ENCODE measurements at places on chromosomes 11 and 22.
A peak's percentile ranks its signal among the peaks of the same experiment; 100 is the strongest.

DNA sequence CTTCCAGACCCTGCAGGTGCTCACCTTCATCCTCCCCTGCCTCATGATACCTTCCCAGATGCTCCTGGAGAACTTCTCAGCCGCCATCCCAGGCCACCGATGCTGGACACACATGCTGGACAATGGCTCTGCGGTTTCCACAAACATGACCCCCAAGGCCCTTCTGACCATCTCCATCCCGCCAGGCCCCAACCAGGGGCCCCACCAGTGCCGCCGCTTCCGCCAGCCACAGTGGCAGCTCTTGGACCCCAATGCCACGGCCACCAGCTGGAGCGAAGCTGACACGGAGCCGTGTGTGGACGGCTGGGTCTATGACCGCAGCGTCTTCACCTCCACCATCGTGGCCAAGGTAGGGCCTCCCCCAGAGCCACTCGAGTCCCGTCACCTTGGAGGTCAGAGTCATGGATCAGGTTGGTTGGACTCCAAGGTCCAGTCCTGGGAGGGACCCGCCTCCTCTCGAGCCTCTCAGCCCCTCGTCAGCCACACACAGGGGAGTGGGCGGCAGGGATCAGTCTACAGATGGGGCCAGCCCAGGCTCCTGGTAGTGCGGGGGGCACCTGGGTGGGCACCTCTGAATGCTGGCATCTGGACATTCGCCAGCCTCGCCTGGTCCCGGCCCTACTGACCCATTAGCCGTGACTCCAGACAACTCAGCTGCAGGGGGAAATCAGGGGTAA lies 34.8 kb upstream of the SLC22A12 start:
- DNase-seq = no peak

DNA sequence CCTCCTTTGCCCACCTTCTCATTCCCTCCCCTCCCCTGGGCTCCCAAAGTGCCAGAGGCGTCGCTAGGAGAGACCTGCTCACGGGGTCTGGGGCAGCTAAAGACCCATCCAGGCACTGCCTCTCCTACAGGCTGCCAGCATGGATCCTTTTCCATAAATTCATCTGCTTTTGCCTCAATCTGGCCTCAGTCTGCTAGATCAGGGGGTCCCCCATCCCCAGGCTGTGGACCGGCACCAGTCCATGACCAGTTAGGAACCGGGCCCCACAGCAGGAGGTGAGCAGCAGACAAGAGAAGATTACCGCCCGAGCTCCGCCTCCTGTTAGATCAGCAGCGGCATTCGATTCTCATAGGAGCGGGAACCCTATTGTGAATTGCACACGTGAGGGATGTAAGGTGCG lies 12.3 kb downstream of the LTO1 start:
- no peak for DNase-seq

DNA sequence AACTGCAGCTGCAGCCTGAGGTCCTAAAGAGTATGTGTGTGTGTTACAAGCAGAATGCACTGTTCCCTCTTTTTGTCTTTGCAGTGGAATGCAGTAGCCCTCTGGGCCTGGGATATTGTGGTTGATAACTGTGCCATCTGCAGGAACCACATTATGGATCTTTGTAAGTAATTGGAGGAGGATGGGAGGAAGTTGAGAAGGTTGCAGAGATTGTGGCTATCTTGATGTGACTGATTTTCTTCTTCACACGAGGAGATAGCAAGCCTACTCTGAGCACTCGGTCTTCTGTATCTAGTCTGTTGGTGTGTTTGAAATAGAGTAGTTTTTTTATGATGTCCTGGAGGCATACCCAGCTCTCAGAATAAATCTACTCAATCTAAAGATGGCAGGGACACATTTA lies 2.3 kb downstream of the RBX1 start:
- no peak for DNase-seq

DNA sequence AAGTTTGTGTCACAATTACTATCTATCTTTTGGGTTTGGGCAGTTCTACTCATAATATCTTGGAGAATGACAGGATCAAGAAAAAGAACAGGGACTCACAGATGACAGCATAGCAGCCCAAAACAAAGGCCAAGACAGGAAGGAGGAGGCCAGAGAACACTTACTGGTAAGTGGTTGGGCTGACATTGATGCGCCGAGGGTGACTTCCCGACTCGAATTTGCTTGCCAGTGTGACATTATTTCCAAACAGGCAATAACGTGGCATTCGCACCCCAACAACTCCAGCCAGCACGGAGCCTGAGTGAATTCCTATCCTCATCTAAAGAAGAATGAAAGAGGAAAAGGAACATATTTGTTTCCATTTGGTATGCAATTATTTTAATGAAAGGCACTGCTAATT lies 309.9 kb downstream of the GUCY1A2 start:
- no peak for DNase-seq

- no peak for DNase-seq
These were observed 23.7 kb downstream of the USP47 start for GRCh38 chr11:11865449-11865848.

GRCh38 chr11:35477901-35478300 lies 47.5 kb downstream of the PAMR1 start:
- DNase-seq = no peak

- peak; percentile 7 for DNase-seq
These were observed at the start of gene TESMIN for GRCh38 chr11:68751331-68751856. TESMIN (minus strand) TSS chr11:68751520; CDS start chr11:68750660, 860 bp downstream.

- DNase-seq = no peak
These were observed 959 bp upstream of the GP1BB start for GRCh38 chr22:19722178-19722981.

DNA sequence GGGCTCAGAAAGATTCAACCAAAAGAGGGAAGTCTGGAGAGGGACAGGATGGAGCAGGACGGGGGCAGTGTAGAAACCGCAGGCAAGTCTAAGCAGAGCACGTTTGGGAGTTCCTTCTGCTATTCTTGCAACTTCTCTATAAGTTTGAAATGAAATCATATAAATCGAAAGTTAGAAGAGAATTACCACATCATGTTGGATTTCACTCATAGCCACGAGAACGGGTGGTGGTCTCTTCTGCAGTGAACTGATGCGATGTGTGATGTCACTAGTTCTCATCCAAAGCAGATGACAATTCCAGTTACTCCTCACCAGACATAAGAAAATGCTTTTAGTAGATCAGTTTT lies 36.0 kb downstream of the KCNQ1 start:
- DNase-seq = no peak

- DNase-seq = peak; percentile 73
These were observed 20.3 kb downstream of the FAM118B start for GRCh38 chr11:126231725-126232459.

DNA sequence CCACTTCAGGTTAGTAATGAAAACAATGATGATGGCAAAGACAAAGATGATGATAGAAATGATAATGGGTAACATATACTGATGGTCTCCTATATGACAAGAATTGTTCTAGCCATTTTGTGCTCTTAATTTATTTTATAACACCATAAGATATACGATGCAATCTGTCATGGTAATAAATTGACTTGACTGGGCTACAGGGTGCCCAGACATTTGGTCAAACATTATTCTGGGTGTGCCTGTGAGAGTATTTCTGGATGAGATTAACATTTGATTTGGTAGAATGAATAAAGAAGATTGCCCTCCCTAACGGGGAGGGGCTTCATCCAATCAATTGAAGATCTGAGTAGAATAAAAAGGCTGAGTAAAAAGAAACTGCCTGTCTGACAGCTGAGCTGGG lies 237.3 kb downstream of the LARGE1 start:
- no peak for DNase-seq

DNA sequence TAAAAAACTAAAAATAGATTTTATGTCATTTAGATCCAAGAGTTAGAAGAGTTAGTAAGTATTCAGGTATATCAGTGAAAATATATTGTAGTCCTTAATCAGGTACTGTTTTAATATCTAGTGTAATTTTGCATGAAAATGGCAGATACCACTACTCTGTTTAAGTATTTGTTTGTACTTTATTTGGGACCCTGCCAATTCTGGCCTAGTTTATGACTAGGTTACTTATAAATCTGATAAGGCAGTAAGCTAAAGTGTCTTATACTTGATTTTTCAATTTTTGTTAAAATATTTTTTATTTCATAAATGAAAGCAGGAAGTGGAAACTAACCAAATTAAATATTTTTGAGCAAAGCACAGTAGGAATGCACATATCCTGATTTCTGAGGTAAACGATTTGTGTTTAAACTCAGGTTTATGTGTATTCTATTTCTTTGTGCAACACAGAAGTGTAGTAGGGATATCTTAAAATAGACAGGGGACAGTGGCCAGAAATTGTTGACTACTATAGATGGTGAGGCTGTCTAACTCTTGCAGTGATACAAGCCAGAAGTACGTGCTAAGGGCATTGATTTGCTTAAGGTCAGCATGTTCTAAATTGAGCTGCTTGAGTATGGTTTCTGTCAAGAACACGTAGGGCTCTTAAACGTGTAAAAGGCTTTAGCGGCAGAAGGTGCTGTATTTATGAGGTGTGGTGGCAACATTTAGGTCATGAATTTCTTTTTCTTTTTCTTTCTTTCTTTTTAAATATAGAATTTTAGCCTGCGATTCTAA lies 34.0 kb downstream of the HIPK3 start:
- no peak for DNase-seq

DNA sequence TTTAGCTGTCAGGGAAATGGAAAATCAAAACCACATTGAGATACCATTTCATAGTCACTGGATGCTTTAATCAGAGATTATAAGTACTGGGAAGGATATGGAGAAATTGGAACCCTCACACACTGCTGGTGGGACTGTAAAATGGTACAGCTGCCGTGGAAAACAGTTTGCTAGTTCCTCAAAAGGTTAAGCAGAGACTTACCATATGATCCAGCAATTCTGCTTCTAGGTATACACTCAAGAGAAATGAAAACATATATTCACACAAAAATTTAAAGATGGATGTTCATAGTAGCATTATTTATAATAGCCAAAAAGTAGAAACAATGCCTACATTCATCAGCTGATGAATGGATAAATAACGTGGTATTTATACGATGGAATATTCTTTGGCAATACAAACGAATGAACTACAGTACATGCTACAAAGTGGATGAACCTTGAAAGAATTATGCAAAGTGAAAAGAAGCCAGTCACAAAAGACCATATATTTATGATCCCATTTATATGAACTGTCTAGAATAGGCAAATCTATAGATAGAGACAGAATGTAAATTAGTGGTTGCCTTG lies 23.0 kb downstream of the RNF121 start:
- no peak for DNase-seq

DNA sequence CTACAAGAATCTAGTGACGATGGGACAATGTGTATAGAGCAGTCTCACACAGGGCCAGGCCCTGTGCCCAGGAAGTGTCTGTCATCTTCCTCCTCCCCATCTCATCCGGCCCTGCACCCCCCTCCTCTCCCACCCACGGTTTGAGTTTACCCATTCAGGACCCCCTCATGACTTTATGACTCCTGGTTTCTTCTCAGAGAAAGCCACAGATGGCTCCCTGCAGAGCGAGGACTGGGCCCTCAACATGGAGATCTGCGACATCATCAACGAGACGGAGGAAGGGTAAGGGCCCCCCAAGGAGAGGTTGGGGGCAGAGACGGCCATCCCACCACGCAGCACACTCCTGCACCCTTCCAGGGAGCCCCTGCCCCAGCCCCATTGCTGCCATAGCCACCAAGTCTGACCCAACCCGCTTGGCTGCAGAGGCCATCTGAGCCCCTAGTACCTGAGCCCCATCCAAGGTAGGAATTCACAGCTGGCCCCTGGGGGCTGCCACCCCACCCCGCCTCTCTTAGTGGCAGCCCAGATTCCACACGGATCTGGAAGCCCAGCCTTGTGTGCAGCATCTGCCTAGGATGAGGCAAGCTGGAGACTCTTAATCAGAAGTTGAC lies 18.1 kb downstream of the TOM1 start:
- no peak for DNase-seq

GRCh38 chr22:25177226-25177625 lies 22.4 kb upstream of the CRYBB3 start:
- no peak for DNase-seq

GRCh38 chr11:123301013-123301591 lies 106.1 kb upstream of the CLMP start:
- peak; percentile 17 for DNase-seq

DNA sequence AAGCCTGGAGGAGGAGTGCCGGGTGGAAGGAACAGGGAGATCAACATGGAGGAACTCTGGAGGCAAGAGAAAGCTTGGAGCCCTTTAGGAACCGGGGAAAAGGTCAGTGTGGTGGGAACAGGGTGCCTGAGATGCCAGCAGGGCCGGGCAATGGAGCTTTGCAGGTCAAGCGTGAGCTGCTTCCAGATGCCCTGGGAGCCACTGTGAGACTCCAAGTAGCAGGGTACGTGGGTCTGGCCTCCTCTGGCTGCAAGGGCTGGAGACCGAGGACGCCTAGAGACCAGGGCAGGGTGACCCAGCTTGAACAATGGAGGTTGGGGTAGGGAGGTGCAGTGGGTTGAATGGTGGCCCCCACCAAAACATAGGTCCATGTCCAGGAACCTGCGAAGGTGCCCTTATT lies 15.6 kb upstream of the EMID1 start:
- DNase-seq = no peak

GRCh38 chr11:13183094-13183825 lies 94.3 kb upstream of the BMAL1 start:
- DNase-seq = no peak

GRCh38 chr11:79438631-79439409 lies 2.0 kb downstream of the TENM4 start:
- DNase-seq = no peak

GRCh38 chr11:111548525-111548924 lies 8.0 kb downstream of the LAYN start:
- no peak for DNase-seq

DNA sequence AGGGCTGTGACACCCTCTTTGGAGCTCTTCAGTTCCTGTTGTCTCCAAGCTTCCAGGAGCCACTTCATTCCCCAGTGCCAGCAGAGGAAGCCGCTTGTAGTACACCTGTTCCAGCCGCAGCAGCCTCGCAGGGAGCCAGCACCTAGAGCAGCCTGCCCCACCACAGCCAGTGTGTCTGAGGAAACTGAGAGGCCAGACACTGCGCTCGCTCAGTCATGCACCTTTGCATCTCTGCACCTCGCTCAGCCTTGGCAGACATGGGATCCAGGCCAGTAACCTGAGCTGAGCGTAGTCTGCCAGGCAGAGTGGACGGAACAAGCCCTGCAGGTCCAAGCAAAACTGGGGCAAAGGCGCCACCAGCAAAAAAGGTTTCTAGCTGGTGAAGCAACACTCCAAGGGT lies 1072.1 kb downstream of the JRKL start:
- no peak for DNase-seq

GRCh38 chr11:61967924-61968757 lies 707 bp upstream of the FTH1 start:
- DNase-seq = no peak

DNA sequence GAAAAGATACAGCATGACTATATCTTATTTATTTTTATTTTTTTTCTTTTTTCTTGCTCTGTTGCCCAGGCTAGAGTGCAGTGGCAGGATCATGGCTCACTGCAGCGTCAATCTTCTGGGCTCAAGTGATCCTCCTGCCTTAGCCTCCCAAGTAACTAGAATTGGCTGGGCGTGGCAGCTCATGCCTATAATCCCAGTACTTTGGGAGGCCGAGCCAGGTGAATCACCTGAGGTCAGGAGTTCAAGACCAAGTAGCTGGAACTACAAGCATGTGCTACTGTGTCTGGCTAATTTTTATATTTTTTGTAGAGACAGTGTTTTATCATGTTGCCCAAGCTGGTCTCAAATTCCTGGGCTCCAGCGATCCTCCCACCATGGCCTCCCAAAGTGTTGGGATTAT lies 28.3 kb upstream of the CCDC134 start:
- DNase-seq = no peak

- no peak for DNase-seq
These were observed 9.8 kb upstream of the TAGLN start for GRCh38 chr11:117189191-117189940.

GRCh38 chr11:44899959-44900358 lies 50.7 kb downstream of the TP53I11 start:
- peak; percentile 37 for DNase-seq

- no peak for DNase-seq
These were observed 3.2 kb upstream of the CST6 start for GRCh38 chr11:66008468-66009101.
